Activated CD4-positive, CD25-positive, alpha-beta regulatory T cell treated with anti-CD3 and anti-CD28 coated beads, Interleukin-2, amount 50 U/mL, for 16 hours (primary cell): ENCODE measurements at places on chromosomes 16 and 17.

DNA sequence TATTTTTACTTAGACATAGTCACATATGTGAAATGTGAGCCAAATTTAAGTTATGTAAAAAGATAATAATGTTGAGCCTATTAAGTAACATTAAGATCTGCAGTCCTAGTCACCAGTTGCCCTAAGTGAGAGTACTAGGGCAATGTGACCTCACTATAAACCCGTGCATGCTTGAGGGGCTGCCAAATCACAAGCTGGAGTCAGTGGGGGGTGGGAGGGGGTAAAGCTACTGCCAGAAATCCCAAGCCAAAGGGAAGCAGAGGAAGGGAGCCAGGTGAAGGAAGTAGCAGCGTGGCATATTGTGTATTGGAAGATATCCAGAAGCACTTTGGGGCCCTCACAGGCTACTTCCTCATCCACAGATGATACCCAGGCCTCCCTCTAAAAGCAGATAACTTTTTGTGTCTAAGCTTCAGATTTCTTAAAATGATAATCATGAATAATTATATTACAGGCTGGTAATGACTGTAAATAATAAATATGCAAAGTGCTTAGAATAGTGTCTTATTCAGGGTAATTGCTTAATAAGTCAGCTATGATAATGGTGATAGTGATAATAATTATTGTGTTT lies 134.1 kb downstream of the CA10 start:
- no peak for DNase-seq

- no peak for DNase-seq
These were observed 1.8 kb downstream of the NKD1 start for GRCh38 chr16:50550035-50550434.

DNA sequence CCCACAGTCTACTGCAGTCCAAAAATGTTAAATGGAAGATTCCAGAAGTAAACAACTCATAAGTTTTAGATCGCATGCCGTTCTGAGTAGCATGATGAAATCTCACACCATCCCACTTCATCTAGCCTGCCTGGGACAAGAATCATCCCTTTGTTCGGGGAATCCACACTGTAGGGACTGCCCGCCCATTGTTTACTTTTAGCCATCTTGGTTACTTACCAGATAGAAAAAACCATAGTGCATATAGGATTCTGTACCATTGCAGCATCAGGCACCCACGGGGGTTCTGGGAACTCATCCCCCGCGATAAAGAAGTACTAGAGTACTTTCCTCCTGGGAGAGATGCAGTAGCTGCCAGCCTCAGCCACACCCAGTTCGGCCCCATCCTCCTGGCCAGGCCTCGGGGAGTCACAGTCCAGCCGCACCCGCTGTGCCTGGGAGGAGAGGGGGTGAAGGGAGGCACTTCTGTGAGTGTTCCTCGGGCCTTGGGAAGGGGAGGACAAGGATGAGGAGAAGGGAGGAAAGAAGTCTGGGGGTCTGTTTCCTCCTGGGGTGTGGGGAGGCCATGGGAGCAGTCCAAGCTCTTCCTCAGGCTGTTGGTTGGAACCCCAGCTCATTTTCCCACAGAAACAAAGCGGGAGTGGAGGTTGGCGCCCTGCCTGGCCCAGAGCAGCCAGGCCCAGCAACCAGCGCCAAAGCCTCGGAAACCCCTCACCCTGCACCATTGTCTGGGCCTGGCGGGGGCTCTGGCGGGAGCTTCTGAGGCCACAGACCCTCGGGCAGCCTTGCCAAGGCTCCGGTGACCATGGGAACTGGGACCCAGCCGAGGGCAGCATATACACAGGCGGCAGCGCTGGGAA lies 8.9 kb downstream of the TRIM47 start:
- DNase-seq: no peak

GRCh38 chr16:67954421-67955196 lies 10.7 kb upstream of the LCAT start:
- no peak for DNase-seq

GRCh38 chr17:55986817-55987216 lies 166.5 kb upstream of the ANKFN1 start:
- DNase-seq: no peak

- peak; percentile 39 for DNase-seq
These were observed 772 bp upstream of the CHCT1 start for GRCh38 chr17:60421273-60422161.

DNA sequence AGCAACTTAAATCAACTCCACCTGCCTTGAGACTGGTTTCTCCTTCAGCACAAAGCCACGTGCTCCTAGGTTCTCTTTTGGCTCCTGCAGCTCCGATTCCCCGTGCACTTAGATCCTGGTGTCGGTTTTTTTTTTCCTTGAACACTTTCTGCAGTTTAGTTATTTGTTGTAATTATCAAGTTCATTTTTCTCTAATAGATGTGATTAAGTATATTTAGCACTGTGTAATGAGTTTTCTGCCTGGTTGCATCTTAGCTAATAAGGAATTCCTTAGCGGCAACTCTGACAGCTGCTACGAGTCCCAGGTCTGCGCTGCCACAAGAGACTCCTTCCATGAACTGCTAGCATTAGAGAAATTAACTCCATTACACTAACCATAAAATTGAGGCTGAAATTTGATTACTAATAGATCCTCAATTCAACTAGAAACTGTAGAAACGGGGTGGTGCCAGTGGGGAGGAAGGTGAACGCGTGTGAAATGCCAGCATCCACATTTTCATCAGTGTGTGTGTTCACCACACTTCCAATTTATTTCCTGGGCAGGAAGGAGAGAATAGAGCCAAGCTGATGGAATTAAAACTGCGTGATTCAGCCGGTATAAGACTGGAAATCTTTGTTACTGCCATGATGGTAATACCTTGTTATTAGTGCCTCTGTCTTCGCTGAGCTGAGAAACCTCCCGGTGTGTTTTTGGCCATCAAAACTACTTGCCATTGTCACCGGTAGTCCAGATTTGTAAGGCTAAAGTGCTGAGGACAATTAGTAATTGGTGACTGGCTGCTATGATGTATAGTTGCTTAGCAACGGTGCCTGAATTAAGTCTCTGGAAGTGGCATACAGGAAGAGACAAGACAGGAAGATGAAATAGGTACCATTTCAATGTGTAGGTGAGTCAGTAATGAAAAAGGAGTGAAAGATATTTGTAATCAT lies 232.4 kb downstream of the IRX3 start:
- no peak for DNase-seq

DNA sequence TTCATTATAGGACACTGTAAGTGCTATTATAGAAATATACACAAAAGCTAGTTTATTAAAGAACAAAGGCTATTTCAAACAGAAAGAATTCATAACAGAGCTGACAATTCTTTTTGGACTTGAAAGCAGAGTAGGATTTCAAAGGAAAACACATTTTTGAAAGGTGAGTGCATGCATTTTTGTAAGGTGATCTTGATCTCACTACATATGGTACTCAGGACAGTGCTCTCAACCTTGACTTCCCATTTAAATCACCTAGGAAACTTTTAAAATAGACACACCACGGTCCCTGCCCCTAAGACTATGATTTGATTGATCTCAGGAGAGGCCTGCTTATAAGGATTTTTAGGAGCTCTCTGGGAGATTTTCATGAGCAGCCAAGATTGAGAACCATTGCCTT lies 1362.0 kb downstream of the CDH8 start:
- DNase-seq: no peak

GRCh38 chr16:55091213-55091870 lies 160.7 kb downstream of the IRX5 start:
- no peak for DNase-seq

DNA sequence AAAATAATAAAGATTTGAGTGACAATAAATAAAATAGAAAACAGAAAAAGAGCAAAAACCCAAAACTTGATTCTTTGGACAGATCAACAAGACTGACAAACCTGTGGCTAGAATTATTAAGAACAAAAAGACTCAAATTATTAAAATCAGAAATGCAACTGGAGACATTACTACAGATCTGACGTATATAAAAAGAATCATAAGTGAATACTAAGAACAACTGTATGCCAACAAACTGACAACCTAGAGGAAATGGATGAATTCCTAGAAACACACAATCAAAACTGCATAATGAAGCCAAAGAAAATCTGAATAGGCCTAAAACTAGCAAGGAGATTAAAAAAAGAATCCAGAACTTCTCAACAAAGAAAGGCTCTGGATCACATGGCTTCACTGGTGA lies 47.4 kb downstream of the NETO2 start:
- no peak for DNase-seq

- no peak for DNase-seq
These were observed 10.2 kb downstream of the GABARAPL2 start for GRCh38 chr16:75576384-75576811.

DNA sequence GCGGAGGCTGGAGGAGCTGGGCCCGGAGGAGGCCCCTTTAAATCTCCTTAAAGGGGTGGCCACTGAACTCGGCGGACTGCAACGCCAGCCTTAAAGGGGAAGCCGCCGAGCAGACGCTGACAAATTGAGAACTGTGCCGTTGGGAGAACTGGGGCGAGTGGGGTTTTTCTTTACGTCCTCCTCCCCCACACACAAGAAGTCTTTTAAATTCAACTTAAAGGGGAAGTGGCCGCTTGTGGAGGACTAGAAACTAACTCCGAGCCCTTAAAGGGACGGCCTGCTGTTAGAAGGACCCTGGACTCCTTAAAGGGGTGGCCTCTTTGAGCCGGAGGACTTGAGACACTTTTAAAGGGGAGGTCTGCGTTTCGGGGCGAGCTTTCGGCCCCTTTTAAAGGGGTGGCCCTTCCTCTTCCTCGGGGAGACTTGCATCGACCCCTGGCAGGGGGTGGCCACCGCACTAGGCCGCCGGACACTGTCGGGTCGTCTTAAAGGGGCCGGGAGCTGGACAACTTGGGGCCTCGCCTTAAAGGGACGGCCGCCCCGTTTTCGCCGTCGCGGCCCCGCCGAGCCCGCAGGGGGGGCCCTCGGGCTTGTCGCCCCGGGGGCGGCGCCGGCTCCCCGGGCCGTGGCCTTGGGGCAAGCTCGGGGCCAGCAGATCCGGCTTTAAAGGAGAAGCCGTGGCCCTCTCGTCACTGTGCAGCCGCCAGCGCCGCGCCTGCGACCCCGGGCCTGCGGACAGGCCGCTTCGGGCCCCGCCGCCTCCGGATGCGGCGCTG lies 688 bp downstream of the FBRS start:
- DNase-seq: no peak

GRCh38 chr16:66344533-66345145 lies 21.9 kb upstream of the CDH5 start:
- DNase-seq: peak; percentile 28

DNA sequence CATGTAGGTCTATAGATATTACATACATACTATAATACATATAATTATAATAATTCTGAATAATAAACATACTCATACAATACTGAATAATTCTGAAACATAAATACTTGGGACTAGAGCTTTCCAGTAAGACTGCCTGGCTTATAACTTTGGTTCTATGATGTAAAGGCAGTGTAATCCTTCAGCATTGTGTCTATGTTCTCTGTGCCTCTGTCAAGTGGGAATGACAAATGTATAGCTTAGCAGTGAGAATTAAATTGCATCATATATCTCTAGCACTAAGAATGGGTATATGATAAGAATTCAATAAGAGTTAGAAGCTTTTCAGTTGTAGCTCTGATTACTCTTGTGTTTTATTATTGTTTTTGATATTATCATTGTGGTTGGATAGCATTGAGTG lies 1469.3 kb downstream of the CDH8 start:
- no peak for DNase-seq

- no peak for DNase-seq
These were observed 17.8 kb downstream of the PLLP start for GRCh38 chr16:57266531-57267260.

GRCh38 chr16:1968146-1968953 lies 1.7 kb downstream of the RNF151 start:
- DNase-seq: no peak

- no peak for DNase-seq
These were observed 298.6 kb downstream of the SEC14L1 start for GRCh38 chr17:77439189-77440018.

- DNase-seq: no peak
These were observed 4.4 kb upstream of the HOXB5 start for GRCh38 chr17:48597778-48598631.

DNA sequence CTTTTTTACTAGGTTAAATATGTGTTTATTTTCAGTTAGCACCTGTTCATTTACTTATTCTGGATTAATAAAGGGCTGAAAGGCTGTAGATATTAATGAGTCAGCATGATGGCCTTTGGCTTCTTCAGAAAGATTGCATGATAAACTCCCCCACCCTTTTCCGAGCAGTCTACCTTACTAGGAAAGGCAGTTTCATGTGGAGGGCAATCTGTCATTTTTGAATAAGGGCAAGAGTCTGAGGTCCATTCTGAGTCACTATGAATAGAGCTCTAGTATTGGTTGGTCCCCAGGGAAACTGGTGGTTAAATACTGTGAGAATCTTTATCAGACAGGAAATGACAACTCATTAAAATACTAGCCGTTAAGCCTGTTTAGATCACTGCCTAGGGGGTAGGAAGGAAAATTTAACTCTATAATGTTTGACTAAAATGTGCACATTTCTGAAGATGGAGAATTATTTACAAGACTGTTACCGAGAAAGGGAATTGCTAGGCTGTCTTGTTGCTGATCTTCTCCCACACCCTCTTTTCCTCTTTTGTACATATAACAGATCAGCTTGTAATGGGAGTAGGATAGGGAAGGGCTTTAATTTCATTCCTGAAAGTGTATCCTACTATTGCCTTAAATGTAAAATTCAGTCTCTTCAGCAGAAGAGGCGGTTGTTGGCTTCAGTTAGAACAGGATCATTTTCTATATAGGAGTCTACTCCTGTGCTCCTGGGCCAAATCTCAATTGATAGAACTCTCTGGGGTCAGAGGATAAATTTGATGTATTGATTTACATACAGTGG lies 63.3 kb downstream of the TUBD1 start:
- no peak for DNase-seq

GRCh38 chr16:84794186-84794585 lies 25.6 kb upstream of the CRISPLD2 start:
- no peak for DNase-seq

DNA sequence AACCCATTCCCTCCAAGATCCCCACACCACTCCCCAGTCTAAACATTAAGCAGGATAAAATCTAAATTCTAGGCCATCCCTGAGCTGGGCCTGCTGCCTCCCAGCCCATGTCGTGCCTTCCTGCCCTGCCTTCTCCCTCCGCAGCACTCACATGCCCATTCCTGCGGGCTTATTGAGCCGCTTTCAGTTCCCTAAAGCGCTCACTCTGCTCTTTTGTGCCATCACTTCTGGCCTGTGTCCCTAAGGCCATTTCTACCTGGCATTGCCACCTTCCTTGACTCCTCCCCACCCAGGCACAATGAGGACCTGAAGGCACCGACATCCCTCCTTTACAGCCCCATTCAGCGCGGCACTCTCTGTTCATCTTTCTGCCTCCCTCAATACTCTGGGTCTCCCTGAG lies 13.0 kb upstream of the RAB5C start:
- DNase-seq: no peak

DNA sequence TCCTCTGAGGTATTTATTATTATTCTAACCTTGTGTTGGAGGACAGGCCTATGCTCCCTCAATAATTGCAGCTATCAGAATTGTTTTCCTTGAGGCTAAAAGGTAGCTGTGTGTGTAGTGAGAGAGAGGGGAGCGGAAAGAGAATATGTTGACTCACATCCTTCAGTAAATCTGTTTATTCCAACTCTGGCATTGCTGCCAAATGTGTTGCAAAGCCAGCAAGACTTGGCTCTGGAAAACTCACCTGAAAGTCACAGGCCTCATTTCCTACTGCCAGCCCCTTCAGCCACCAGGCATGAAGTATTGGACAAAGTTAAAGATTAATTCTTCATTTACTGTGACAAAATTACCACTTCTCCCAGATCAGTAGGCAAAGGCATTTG lies 9.6 kb downstream of the CA10 start:
- no peak for DNase-seq
